Colonic mucosa (tissue), 4 donors: ENCODE measurements at places on chromosomes 7 and 10. TPM values are rescaled to one million over a fixed set of nuclear protein-coding genes. Genes with fewer than 3 reads are reported as not detected.
A peak's percentile ranks its signal among the peaks of the same experiment; 100 is the strongest.

Gene VENTX
- 0.15 TPM for total RNA-seq

Gene ZNF282
- 24.1 TPM for total RNA-seq

Gene ALOX5
- 6.4 TPM for total RNA-seq

DNA sequence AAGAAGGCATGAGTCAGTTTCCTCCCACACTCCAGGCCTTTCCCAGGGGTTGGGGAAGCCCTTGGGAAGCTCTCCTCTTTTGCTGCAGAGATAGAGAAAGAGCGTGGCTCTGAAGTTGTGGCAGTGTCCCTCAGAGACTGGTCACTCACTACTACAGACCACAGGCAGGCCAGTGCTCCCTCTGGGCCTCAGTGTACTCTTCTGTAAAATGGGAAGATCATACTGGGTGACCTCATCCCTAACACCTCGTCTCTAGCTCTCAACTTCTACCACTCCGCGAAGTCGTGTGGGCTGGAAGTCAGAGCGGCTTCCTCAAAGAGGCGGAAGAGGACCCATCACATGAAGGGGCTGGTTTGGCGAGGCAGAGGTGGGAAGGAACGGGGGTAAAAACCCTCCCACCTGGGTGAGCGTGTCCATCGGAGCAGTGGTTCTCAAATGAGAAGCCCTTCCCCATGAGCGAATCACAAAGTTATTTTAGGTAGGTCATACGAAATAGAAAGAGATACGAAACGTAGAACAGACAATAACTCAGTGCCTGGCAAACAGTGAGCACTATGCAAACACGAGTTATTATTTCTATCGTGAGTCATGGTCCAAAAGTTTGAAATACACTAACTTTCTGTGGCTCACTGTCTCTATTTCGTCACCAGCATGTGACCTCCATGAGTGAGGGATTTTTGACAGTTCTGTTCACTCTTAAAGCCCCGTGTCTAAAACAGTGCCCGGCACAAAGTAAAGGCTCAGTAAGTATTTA lies 32.7 kb downstream of the PRKAG2 start:
- H3K36me3 ChIP-seq = no peaks in the 10 kb centered on the region
- H3K4me1 ChIP-seq = no peaks in the 10 kb centered on the region
- H3K27me3 ChIP-seq = no peaks in the 10 kb centered on the region
- no peak overlapping the region for H3K4me3 ChIP-seq
- no peak overlapping the region for H3K27ac ChIP-seq

- H3K4me3 ChIP-seq = peak overlapping the region; percentile 0
- H3K36me3 ChIP-seq = no peaks in the 10 kb centered on the region
- H3K27ac ChIP-seq = peak overlapping the region; percentile 63
- no peaks in the 10 kb centered on the region for H3K4me1 ChIP-seq
- DNase-seq = peak; percentile 64
- H3K27me3 ChIP-seq = no peaks in the 10 kb centered on the region
Observed at GRCh38 chr7:12771378-12771877, 84.0 kb downstream of the ARL4A start.

DNA sequence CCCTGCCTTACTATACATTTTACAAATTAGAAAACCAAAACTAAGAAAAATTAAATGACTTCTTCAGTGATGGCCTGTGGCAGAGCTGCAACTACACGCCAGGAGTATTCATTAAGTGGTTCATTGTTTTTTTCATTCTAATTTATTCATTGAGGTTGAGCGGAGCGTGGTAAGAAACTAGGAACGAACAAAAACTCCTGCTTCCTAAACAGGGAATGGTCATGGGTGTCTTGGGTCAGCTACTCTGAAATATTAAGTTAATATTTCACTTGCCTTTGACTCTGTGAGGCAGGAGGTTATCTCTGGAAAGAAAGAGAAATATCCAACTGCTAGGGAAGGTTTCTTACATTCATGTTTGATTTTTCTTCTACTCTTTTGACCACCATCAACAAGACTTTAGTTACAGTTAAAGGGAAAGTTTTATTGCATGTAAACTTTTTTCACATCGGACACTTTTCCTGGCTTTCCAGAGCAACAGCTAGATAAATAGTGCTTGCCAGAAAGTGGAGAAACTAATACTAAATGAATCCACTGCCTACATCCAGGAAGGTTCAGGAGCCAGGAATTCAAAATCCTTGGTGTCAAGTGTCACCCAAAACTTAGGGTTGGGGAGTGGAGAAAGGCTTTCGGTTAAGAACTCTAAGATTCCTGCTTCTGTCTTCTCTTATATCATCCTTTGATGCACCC lies 896 bp upstream of the GNG11 start:
- H3K4me3 ChIP-seq = no peak overlapping the region
- no peaks in the 10 kb centered on the region for H3K36me3 ChIP-seq
- no peak for DNase-seq
- no peaks in the 10 kb centered on the region for H3K4me1 ChIP-seq
- H3K27me3 ChIP-seq = no peaks in the 10 kb centered on the region
- H3K27ac ChIP-seq = peak overlapping the region; percentile 71

GRCh38 chr10:92757711-92758104 lies 68.0 kb downstream of the HHEX start:
- no peaks in the 10 kb centered on the region for H3K27me3 ChIP-seq
- no peak overlapping the region for H3K4me3 ChIP-seq

- DNase-seq = no peak
- no peak overlapping the region for H3K4me3 ChIP-seq
- H3K27ac ChIP-seq = no peak overlapping the region
- no peaks in the 10 kb centered on the region for H3K36me3 ChIP-seq
- no peaks in the 10 kb centered on the region for H3K4me1 ChIP-seq
- H3K27me3 ChIP-seq = no peaks in the 10 kb centered on the region
Observed at GRCh38 chr7:157233677-157234076, 95.0 kb downstream of the UBE3C start.
